ENCODE measurements at places on chromosomes 1 and 21. TPM values are rescaled to one million over a fixed set of nuclear protein-coding genes. Genes with fewer than 3 reads are reported as not detected.

CD1B gene
- not detected for polyA plus RNA-seq

S100A7A gene
- polyA plus RNA-seq, result not detected

TRIM67 gene
- 0.21 TPM for polyA plus RNA-seq

HMCN1 gene
- polyA plus RNA-seq, result 0.54 TPM

CLCA4 gene
- polyA plus RNA-seq, result not detected

TNFRSF18 gene
- polyA plus RNA-seq, result not detected

CRP gene
- polyA plus RNA-seq, result 0.21 TPM

SLAMF9 gene
- polyA plus RNA-seq, result not detected

GRCh38 chr1:38586993-38587646, 272.5 kb downstream of the RRAGC start:
- DNase-seq, result peak; percentile 26

DNA sequence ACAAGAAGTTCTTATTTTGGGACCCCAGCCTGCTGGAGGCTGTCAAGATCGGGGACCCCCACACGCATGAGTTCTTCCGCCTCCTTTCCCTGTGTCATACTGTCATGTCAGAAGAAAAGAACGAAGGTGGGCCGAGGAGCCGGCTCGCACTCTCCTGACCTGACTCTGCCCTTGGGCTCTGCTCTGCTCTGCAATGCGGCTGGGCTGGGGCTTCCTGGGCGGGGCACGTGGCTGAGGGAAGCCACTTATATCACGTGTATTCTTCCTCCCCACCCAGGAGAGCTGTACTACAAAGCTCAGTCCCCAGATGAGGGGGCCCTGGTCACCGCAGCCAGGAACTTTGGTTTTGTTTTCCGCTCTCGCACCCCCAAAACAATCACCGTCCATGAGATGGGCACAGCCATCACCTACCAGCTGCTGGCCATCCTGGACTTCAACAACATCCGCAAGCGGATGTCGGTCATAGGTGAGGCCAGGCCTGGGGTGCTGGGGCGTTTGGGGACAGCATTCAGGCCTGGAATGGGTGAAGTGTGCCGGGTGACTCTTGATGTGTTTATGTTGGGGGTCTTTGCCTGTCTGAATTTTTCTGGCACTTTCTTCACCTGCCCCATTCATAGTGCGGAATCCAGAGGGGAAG, 17.6 kb downstream of the ATP8B2 start:
- peak; percentile 57 for DNase-seq

DNA sequence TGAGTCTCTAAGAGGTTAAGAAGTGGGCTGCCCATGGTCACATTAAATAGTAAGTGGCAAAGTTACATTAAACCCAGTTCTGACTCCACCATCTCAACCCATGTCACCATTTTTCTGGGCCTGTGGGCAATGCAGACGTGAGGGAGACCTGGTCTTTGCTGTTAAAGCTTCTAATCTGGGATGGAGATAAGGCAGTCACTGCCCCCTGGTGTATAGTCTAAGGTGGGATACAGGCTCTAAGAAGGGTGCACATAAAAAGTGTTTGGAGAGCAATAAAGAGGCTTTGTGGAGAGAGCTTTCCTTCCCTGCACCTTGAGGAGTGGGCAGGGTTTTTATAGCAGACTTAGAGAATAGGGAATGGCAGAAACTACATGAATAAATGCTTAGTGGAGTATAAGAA, 141.3 kb downstream of the ROR1 start:
- no peak for DNase-seq

DNA sequence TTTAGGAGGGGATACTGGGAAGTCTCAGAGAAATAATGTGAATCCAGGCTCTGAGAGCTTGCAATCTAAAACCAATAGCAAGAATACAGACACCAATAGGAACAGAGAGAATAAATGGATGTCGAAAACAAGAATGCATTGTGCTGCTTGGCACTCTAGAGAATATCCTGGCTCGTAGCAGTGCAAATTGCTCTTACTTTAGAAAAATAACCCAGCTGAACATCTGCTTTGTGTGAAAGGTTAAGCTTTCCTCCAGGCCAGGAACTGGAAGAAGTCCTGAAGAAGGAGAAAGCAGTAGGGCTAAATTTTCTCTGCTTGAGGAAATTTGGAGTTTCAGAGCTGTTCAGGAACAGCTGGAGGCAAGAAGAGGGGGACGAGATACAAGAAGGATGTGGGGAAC, 382.3 kb downstream of the HHIPL2 start:
- no peak for DNase-seq

DNA sequence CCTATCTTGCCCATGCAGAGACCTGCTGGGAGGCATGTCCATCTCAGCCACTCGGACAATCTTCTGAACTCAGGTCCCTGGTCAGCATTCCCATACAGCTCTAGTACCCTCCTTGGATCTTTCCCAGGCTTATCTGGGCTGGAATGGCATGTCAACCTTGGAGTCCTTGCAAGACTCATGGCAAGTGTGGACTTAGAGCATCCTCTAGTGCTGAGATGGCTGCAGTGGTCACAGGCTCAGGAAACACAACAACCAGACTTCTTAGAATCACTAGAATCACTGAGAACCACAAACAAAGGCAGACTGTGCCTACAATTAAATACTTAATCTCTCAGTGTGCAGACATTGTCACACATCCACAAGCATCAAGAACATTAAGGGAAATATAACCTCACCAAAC, 73.1 kb upstream of the TSHB start:
- peak; percentile 26 for DNase-seq

GRCh38 chr1:60888126-60888525, 194.2 kb upstream of the NFIA start:
- no peak for DNase-seq

GRCh38 chr21:29264721-29265120, 34.0 kb upstream of the BACH1 start:
- DNase-seq, result no peak

GRCh38 chr1:93597709-93598108, 83.9 kb downstream of the BCAR3 start:
- no peak for DNase-seq

DNA sequence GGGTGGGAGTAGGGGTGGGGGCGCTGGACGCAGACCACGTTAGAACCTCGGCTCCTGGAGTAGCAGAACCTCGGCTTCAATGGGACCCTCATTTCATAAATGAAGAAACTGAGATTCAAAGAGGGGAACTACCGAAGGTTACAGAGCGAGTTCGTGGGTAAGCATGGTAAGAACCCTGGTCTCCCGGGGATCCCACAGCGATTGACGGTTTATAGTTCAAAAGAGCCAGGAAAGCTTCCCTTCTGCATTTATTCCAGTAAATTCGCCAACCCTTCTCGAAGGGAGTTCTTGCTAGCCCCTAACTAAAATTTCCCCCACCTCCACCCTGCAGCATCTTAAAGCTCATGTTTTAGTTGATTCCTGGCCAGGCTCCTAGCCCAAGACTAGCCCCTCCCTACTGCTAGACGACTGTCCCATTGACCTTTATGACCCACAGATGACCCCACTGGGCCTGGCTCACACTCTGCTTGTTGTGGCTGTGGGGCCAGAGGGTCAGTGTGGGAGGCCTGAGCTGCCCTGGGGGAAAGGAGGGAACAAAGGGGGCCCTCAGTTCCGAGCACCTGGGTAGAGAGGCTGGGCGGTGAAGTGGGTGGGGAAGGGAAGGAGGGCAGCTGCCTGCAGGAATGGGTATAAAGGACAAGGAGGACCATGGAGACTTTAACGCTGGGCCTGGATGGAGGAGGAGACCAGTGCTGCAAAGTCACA, 558 bp upstream of the KIF21B start:
- no peak for DNase-seq

DNA sequence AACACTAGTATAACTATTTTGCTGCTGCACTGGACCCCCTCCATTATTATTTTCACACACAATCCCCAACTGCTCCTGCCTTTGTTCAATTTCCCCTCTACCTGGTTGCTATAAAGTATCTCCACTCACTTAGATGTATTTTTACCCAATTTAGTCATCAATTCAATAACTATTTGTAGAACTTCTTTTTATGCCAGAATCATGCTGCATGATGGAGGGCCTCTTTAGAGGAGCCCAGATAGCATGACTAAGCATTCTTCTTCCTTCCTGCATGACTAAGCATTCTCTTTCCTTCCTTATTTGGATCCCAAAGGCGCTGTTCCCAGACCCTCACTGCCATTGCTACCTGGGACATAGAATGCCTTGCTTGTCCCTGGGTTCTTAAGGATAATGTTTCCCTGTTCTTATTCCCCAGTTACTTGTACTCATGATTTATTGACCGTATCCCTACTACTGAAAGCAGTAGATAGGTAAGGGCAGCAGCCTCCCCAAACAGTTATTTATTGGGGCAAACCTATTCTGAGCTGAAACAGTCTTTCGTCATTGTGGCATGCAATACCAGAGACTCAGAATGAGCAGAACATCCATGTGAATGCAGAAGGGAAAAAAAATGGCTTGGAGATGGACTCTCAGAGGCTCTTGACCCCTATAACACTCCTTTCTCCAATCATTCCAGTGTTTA, 89.3 kb upstream of the AKT3 start:
- DNase-seq, result no peak

- DNase-seq, result no peak
Measured at GRCh38 chr21:46191686-46192575, 7.7 kb upstream of the SPATC1L start.

DNA sequence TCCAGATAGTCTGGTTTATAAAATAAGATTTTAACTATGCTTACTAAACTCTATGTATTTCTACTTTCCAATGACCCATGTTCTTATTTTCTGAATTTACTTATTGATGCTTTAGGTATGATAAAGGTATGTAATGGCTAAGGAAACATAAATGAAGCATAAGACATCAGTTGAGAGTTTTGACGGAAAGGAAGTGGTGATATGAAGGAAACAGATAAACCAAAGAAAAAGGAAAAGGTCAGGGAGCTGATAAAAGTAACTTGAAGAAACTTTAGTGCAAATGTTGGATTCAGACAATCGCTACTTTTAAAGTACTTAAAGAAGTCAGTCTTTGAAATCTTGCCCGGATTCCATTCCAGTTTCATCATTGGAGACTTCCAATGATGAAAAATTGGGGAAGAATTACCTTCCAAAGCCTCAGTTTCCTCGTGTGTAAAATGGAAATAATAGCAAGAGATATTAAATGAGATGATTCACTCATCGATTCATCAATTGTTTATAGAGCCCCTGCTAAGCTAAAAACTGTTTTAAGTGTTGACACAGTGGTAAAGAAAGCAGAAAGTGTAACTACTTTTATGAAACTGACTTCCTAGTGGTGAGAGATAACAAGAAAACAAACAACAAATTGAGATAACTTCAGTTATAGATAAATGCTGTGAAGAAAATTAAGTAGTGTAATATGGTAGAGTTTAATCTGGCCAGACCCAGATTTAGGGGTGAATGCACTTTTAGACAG, 10.6 kb downstream of the PTPRC start:
- no peak for DNase-seq

DNA sequence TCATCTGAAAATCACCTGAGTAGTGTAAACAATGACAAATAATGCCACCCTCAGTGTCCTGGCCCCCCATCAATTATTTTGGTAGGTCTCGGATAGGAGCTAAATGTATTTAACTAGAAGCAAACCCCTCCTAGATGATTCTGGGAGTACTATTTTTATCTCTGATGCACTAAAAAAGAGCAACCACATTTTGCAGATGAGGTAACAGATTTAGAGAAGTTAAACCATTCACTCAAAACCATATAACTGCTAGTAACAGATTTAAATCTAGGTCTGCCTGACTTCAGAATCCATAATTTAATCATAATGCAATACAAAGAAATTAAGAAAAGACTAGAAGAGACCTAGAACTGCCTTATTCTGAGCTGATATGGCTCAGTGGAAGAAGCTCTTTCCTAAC, 17.3 kb upstream of the PTCH2 start:
- DNase-seq, result no peak

GRCh38 chr1:54575605-54576290, 27.7 kb downstream of the ACOT11 start:
- peak; percentile 25 for DNase-seq

DNA sequence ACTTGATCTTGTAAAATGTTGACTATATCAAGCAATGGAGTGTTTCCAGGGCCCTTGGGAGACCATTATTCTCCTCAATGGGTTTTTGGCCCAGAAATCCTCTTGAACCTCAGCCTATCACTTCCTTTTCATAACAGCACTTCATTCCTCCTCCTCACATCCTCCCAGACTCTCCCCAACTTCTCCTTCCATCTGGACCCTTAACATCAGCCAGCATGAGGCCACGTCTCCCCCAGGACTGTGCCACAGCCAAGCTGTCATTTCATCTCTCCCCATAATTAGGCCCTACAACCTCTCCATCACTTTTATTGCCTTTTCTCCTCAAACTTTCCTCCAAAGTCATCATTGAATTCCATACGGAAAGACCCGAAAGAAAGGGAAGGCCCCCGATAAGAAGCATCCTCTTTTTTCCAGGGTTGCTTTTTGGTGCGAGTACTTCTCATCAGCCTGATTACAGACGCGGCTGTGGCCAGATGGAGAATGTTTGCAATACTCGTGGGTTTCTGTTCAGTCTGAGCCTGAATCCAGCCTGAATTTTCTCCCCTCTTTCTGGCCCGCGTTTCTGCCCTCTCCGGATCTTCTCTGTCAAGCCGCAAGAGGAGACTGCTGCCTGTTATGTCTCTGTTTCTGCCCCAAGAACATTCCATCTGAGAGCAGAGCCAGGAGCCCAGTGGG, 52.7 kb upstream of the SLC25A33 start:
- DNase-seq, result no peak

DNA sequence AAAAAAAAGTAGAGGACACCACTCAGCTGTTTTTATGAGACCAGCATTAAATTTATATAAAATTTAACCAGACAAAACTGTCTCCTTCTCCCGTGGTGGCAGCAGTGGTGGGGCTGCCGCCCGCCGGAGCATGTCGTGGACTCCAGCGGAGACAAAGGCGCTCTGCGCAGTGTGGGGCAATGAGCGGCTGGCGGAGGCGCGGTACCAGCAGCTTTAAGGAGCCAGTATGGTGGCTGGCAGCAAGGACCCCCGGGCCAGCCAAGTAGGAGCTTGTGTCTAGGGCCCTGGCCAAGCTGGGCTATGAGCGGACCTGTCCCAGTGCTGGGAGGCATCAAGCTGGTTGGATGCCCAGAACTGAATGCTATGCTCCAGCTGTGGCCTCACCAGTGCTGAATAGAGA, 2102.9 kb downstream of the NCAM2 start:
- no peak for DNase-seq

GRCh38 chr21:46190491-46191131, 6.4 kb upstream of the SPATC1L start:
- DNase-seq, result no peak

DNA sequence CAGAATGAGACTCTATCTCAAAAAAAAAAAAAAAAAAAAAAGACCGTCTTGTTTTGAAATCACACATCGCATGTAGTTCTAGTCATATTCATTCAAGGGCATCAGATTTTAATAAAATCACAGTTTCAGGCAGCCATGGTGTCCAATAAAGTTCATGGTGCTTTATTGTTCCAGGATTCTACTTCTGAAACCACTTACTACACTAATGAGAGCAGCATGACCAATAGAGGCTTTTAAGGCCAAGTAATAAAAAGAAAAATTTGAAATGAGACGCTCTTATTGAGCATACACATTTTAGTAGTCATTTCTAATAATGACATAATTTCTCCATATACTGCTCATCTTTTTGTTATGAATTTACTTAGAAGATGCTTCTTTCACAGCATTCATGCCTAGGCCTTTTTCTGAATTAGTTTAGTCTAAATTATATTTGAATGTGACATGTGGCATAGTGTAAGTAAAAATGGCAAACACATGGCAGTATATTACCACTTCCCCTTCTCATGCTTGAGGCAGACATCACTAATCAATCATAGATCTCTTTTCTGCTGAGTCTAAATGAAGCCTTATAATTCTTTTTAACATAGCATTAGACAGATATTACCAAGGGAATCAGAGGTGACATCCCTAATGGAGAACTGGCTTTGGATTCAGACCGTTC, 18.5 kb downstream of the NTMT2 start:
- DNase-seq, result no peak

- DNase-seq, result no peak
Measured at GRCh38 chr1:179141592-179142251, 59.9 kb downstream of the TOR3A start.

GRCh38 chr1:222010306-222010705, 268.4 kb upstream of the DUSP10 start:
- no peak for DNase-seq
